ENCODE measurements at places on chromosomes 3 and 15.

- no peak for DNase-seq
These were observed 228.2 kb upstream of the ZPLD1 start for GRCh38 chr3:102206511-102207031.

GRCh38 chr15:94297558-94297957 lies 66.2 kb downstream of the MCTP2 start:
- peak; percentile 90 for DNase-seq

- DNase-seq, result peak; percentile 28
These were observed 123.1 kb downstream of the DMXL2 start for GRCh38 chr15:51499379-51499976.

DNA sequence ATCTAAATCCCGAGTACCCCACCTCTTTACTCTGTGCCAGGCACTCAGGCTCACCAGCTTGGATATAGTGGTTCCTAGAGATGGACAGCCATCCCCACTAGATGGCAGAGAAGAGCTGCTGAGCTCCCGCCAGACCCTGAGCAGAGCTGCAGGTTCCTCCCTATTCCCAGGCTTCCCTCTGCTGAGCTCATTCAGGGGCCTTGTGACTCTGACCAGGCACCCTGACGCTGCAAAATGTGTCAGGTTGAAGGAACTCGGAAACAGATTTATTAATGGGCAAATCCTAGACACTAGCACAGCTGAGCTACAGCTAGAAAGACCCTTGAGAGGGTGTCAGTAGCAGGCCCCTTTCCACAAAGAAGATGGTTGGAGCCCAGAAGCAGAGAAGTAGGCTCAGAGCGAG lies 38.2 kb upstream of the RHO start:
- peak; percentile 76 for DNase-seq

DNA sequence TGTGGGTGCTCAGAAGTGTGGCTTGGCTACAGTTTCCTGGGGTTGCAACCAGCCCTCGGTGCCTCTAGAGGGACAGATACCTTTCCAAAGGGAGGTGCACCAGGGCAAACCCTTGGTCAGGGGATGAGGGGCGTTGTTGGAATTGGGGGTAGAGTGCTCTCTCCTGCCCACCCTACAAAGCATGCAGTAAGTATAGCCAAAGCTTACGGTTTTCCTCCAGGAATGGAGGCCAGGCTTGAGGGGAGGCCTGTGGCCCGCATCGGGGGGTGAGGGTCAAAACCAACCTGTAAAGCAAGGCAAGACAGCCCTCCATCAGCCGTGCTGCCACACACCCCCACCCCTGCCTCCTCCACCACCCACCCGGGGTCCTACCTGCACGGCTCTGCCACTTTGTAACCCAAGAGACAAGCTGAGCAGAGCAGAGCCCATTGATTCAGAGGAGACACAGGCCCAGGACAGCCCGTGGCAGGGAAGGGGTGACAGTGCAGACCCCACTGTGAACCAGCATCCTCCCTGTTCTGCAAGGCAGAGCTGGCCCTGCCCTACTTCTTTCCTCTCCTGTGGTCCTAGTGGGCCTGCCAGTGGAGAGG lies 41.5 kb downstream of the TLE3 start:
- DNase-seq, result no peak

DNA sequence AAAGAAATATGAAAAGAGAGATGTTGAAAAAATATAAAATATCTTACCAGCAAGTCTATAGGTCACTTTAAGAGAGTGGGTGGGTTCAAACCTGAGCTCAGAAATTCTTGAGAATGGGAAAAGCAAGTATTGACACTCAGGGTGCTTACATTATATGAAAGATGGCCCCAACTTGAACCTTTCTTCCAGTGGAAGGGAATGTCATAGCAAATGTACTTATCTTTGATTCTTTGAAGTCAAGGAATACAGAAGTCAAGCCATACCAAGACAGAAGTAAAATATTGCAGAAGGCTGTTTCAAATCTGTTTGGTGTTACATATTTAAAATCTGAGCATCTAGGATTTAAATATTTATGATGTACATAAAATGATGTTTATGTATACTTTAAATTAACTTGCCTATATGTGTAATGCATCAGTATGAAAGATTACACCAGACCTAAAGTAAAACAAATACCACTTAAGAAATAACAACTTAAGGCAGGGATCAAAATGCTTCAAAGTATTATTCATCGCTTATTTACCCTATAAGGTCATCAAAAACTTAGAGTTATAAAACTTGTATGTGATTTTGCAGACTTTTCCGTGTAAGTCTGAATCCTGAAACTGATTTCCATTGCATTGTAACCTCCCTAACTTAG lies 8.7 kb downstream of the MME start:
- no peak for DNase-seq

DNA sequence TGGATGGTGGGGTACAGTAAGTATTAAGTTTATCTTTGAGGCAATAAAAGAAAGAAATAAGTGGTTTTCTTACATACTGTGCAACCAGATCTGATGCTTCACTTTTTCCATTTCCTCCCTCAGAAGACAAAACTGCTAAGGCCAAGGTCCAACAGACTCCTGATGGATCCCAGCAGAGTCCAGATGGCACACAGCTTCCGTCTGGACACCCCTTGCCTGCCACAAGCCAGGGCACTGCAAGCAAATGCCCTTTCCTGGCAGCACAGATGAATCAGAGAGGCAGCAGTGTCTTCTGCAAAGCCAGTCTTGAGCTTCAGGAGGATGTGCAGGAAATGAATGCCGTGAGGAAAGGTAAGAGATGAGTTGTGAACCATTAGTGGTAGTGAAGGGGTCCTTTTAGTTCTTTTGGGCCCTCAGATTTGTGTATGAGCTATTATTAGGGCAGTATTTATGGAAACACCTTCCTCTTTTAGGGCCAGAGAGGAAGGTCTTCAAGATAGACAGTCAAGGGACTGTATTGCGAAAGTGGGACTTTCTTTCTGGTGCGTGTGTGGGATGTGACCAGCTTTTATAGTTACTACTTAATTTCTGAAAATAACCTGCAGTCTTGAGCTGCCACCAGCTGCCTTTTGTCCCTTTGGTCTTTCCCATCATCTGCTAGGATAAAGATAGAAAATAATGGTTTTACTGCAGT lies 4.6 kb downstream of the ALAS1 start:
- no peak for DNase-seq

DNA sequence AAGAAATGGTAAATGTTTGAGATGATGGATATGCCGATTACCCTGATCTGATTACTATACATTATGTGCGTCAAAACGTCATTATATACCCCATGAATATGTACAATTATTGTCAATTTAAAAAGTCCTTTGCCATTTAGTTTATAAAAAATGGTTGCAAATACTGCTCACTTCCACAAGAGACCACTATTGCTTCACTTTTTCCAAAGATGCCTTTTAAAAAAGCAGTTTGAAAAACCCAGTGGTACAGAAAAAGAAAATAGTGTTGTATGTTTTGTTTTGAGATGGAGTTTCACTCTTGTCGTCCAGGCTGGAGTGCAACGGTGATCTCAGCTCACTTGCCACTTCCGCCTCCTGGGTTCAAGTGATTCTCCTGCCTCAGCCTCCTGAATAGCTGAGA lies 39.3 kb downstream of the EDEM1 start:
- DNase-seq, result peak; percentile 49
